ENCODE measurements at places on chromosomes 1 and 21.

- DNase-seq = no peak
Measured at GRCh38 chr1:5982276-5982675, 9.9 kb downstream of the NPHP4 start.

DNA sequence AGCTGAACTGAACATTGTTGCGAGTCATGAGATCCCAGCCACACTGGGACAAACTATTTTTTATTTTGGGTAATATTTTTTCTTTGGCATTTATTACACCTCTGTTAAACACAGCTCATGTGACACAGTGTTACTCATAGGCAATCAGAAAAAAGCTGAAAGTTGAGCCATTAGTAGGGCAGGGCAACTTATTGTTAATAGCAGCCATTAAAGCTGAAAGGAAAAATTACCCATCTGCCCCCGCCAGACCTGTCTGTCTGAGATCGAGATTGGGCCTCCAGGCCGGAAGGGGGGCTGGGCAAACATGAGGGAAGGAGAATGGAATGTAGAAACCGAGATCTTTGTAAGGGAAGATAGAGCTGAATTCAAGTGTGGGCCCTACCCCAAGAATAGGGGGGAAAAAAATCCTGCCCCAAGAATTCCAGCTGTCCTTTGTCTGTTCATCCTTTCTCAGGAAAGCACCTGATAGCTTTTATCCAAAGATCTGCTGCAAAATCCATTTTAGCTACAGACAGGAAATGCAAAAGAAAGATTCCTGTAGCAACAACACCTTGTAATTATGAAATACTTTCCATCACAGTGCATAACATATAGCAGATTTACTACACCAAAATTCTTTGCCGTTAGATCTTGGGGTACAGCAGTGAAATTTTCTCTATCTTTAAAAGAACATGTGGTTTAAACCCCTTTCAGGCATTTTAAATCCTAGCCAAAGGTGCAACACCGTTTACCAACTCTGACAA, 212.8 kb downstream of the PBX1 start:
- DNase-seq = no peak

GRCh38 chr21:45094412-45094811, 20.0 kb downstream of the ADARB1 start:
- DNase-seq = no peak

DNA sequence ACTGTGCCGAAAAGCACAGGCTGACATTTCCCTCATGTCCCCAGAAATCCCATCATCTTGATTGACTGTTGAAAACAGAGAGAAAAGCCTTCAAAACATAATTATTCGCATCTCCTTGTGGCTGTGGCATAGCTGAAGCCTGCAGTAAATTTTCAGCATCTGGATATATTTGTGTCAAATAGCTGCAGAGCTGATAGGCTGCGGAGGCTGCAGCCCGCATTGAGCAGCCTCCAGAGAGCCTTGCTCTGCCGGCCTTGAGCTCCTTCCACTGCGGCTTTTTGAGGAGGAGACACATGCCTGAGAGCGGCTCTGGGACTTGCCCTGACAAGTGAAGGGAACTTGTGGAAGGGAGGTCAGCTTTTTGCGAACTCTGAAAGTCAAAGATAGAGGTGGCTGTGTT, 144.7 kb downstream of the RYR2 start:
- DNase-seq = no peak

DNA sequence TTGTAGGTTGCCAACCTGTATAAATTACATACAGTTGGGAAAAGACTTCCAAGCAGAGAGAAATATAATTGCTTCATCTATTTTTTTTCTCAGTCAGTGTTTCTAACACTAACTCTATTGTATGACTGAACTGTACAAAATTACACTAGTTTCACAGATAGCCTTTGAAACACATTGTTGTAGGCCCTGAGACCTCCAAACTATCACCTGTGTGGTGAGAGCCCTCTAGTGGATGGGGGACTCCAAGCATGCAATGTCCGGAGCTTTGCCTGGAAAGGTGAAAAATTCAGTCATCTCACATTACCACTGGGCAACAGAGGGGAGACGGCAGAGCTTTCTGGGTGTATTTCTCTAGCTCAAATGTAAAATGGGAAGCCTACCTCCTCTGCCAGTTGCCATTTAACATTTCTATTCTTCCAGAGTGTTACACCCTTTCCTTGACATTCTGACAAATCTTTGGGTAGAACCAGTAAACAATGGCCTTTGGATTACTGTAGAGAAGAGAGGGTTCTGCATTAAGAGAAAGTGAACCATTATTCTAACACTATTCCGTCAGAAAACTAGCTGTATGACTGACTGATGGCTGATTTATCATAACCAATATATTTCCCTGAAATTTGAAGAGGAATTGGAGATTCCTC, 212.2 kb downstream of the LYPLAL1 start:
- peak; percentile 38 for DNase-seq

DNA sequence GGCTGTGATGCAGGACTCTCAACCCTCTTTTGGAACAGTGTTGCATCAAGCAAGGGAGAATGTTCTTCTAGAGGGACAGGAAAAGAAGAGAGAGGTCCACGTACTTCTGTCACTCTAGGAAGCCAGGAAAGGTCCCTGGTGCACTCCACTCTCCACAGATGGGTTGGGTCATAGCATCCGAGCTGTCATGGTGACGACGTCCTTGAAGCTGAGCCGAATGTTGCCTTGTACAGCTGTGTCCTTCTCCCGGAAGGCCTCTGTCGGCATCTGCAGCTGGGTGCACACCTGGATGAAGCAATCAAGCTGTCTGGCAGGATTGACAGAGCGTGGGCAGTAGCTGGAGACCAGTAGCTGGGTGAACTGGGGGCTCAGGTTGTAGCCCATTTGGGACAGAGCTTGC, 12.5 kb downstream of the MDM4 start:
- DNase-seq = no peak

GRCh38 chr1:60731321-60731720, 351.0 kb upstream of the NFIA start:
- DNase-seq = no peak

DNA sequence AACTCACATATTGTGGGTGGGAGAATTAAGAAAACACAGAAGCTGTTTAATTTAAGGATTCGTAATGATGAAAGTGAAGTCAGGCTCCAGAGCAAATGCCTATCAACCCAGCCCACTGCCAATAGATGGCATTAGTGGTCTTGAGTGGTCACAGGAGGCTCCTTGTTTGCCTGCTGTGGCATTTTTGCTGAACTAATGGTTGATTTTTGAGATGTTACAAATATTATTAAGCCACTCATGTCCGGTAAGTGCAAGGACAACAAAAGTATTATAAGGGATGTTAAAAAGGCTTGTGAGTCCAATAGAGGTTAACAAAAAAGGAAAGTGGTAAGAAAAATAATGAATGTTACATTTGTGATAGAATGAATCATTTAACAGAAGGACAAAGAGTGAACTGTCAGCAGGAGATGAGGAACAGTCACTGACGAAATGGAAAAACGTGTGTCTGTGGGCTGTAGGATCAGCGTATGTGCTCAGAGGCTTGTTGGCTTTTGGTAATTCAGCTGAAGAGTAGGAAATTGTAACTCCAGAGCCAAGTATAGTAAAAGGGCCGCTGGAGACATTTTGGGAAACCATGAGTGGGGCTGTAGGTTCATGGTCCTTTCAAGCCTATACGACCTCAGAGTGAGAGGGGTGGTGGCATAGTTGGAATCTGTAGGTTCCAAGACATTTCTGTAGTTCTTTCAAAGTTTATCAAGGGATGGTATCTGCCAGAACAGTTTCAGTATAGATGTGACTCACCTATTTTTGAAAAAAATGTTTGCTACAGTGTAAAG, 11.2 kb downstream of the SFT2D2 start:
- peak; percentile 78 for DNase-seq

DNA sequence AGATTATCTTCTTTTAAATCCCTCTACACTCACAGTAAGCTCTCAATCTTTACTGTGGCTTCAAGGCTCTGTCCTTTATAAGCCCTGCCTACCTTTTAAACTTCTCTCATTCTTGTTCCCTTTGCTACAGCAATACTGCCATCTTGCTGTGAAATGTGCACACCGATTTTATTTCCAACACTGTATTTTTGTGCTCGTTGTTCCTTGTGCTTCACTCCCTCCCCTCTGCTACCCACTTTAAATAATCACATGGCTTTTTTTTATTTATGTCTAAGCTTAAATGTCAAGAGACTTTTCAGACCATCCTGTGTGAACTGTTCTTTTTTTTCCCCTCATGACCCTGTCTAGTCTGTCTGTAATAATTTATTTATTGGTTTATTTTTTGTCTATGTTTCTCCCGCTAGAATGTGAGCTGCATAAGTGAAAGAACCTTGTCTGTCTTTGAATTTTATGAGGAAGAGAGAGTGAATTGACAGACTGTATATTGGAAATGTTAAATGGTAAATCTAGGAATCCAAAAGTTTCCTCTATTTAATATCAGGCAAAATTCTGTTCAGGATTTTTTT, 45.7 kb downstream of the ABCD3 start:
- peak; percentile 53 for DNase-seq

DNA sequence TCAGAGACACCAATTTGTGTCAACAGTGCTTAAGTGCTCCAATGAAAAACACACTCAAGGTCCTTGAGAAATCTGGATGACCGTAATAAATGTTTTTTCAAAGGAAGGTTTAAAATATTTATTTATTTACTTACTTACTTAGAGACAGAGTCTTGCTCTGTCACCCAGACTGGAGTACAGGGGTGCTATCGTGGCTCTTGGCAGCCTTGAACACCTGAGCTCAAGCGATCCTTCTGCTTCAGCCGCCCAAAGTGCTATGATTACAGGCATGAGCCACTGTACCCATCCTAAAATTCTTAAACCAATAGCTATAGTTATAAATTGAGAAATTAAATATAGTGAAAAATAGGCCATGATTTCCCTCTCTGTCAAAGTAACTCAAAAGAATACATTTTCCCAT, 17.3 kb upstream of the ERICH3 start:
- no peak for DNase-seq

DNA sequence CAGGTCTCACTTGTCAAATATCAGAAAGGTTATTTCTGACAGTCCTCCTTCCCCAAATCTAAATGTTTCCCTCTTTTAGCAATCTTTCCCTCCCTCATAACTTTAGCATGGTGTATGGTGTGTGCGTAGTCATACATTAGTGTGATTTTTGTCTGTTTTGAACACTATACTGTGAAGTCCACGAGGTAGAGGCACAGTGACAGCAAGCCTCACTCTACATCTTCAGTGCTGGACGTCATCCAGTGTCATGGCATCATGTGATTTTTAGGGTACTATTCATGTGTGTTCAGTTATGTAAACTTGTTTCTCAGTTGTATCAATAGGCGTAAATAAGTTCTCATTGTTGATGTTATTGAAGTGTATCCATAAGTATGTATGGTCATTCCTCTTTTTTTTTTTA, 39.1 kb downstream of the DYRK1A start:
- DNase-seq = no peak

DNA sequence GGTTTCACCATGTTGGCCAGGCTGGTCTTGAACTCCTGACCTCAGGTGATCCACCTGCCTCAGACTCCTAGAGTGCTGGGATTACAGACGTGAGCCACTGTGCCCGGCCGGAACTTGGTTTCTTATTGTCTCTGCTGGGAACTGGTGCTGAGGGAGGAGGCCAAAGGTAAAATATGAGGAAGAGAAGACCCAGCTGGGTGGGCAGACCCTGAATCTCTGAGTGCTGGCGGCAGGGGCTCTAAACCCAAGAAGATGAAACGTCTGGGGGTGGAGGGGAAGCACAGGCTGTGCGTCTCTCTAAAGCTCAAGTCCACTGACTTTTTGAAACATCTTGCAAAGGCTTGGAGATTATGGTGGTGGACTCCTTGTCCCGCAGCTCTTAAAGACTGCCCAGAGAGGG, 82.0 kb upstream of the TLR5 start:
- no peak for DNase-seq

GRCh38 chr21:32641710-32642698, 29.8 kb upstream of the CFAP298 start:
- DNase-seq = peak; percentile 57

- no peak for DNase-seq
Measured at GRCh38 chr1:206704226-206704625, 19.5 kb downstream of the MAPKAPK2 start.

- no peak for DNase-seq
Measured at GRCh38 chr1:156198831-156199349, 5.0 kb downstream of the SLC25A44 start.

- DNase-seq = no peak
Measured at GRCh38 chr1:197467881-197468280, 199.8 kb downstream of the CRB1 start.

- no peak for DNase-seq
Measured at GRCh38 chr1:209584231-209584672, 738 bp downstream of the CAMK1G start.

DNA sequence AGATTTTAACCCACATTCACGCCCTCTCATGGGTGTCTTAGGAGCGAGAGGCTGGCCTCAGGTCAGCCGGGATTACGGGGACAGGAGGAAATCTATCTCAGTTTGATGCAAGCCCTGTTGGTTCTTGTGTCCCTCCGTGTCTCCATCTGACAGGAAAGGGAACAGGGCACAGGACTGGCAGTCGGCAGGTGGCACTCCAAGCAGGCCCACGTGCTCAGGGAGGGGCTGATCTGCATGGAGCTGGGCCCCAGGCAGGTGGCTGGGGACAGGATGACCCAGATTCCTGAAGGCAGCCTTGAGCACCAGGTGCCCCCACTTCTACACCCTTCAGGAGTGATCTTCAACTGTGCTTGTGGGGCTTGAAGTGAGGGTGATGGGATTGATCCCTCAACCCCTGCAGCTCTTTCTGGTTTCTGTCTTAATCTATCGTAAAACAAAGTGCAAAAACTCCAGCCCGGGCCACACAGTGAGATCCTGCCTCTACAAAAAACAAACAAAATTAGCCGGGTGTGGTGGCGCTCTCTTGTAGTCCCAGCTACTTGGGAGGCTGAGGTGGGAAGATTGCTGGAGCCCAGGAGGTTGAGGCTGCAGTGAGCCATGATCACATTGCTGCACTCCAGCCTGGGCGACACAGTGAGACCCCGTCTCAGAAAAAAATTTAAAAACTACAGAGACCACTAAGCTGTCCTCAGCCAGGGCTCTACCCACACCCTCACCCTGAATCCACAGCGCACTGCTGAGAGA, 8.3 kb downstream of the PLEKHG5 start:
- DNase-seq = no peak

DNA sequence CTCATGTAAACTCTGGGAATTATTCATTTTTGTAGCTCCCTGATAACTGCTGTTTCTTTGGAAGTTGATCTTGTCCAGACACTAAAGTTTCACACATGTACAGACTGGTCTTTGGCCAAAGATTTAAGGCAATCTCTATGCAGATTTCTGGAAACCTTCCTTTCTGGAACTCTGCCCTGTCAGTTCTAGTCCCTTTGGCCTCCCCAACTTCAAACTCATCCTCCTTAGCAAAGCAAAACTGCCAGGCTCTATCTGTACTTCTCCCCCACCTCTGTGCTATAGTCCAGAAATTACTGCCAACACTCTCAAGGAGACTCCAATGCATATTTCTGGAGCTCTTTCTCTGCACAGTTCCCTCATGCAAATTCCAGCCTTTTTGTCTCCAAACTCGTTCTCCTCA, 36.5 kb downstream of the C1orf198 start:
- DNase-seq = no peak

Data from Ammon's horn (tissue), 1 donor.